ENCODE measurements at places on chromosomes 5 and 9.

GRCh38 chr9:85420750-85421149 lies 321.0 kb downstream of the AGTPBP1 start:
- no peak for DNase-seq

- no peak for DNase-seq
Measured at GRCh38 chr9:18457510-18457909, 16.4 kb upstream of the ADAMTSL1 start.

- DNase-seq: no peak
Measured at GRCh38 chr5:102910240-102911226, 155.4 kb downstream of the PAM start.

DNA sequence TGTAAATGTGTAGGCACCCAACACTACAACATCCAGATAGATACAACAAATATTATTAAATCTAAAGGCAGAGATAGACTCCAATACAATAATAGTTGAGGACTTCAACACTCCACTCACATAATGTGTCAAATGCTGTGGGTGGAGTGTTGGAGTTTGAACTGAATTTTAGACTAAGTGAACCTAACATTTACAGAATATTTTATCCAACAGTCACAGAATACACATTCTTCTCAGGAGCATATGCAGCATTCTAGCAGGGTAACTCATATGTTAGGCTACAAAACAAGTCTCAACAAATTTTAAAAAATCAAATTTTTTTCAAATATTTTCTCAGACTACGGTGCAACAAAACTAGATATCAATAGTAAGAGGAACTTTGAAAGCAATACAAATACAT lies 648.7 kb upstream of the CDH18 start:
- no peak for DNase-seq

DNA sequence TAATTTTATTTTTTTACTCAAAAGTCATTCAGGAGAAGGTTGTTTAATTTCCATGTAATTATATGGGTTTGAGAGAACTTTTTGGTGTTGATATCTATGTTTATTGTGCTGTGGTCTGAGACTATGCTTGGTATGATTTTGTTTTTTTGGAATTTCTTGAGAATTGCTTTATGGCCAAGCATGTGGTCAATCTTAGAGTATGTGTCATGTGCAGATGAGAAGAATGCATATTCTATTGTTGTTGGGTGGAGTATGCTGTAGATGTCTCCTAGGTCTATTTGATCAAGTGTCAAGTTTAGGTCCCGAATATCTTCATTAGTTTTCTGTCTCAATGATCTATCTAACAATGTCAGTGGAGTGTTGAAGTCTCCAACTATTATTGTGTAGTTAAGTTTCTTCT lies 134.9 kb downstream of the HMHB1 start:
- DNase-seq: no peak

DNA sequence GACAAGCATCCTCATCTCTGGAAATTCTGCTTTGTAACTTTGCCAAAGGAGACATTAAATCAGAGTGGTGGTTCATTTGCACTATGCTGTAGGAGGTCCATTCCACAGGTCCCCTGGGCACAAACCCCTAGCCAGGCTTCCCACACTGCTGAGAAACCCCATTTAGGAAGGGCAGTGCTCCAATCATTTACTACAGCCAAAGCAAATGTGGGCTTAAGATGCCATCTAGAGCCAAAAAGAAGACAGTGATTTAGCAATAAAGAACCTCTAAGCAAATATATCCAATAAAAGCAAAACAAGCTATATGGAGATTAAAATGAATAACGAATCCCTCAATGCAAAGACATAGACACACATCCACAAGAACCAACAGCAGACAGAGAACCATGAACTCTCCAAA lies 129.0 kb upstream of the ALDH1B1 start:
- no peak for DNase-seq

- DNase-seq: no peak
Measured at GRCh38 chr9:111034170-111034897, 3.9 kb downstream of the LPAR1 start.

- DNase-seq: peak; percentile 19
Measured at GRCh38 chr5:54309691-54310432, 511 bp downstream of the ARL15 start.

DNA sequence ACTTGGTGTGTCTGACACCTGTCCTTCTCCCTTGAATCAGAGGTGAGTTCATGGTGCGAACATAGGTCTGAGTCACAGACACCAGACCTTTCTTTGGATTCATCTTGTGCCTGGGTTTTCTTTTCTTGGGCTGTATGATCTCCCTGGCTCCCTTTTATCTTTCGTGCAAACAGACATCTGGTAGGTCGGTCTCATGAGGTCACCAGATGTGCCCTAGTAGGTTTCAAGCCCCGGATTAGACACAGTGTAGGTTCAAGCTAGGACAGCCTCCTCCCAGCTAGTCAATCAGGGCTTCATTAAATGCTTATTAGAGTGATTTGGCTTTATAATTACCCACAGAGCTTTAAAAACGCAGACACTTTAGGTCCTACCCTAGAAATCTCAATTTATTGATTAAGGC lies 106.0 kb upstream of the MYO10 start:
- DNase-seq: no peak

GRCh38 chr9:137103206-137103999 lies 11.1 kb downstream of the DPP7 start:
- no peak for DNase-seq

DNA sequence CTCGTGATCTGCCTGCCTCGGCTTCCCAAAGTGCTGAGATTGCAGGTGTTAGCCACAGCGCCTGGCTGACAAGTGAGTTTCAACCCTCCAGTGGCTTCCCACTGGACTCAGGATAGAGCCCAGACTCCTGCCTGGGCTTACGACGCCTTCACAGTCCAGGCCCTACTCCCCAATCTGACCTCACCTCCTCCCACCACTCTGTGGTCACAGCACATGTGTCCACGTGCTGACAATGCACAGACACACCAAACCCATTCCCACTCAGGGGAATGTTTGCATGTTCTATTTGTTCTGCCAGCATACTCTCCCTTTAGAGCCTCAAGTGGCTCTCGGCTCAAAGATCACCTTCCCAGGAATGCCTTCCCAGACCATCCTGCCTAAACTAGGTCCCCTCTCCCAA lies 31.1 kb upstream of the TRIM14 start:
- no peak for DNase-seq

- DNase-seq: no peak
Measured at GRCh38 chr5:6682239-6682638, 31.0 kb upstream of the TENT4A start.

DNA sequence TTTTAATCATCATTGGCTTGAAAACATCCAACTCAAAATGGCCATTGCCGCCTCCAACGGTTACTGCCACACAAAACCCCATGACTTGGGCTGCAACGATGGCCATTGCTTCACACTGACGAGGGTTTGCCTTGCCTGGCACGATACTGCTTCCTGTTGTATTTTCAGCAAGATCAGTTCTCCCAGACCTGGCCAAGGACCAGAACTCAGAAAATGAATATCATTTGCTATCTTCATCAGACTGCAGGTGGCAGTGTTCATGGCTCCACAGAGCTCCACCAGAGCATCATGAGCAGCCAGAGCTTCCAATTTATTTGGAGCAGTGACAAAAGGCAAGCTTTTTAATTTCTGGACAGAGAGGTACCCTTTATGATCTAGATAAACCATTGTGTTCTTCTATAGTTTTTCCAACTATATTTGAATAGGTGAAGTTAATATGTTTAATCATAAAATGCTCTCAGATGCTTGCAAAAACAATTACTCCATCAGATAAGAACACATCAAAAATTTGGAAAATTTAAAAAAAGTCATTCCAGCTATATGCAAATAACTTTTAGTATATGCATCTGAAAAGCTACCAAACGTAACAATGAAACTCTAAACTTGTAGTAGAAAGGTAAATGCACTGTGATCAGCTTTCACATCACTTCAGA lies 10.4 kb downstream of the AMACR start:
- no peak for DNase-seq

GRCh38 chr5:353612-354580 lies 32.4 kb downstream of the AHRR start:
- no peak for DNase-seq

DNA sequence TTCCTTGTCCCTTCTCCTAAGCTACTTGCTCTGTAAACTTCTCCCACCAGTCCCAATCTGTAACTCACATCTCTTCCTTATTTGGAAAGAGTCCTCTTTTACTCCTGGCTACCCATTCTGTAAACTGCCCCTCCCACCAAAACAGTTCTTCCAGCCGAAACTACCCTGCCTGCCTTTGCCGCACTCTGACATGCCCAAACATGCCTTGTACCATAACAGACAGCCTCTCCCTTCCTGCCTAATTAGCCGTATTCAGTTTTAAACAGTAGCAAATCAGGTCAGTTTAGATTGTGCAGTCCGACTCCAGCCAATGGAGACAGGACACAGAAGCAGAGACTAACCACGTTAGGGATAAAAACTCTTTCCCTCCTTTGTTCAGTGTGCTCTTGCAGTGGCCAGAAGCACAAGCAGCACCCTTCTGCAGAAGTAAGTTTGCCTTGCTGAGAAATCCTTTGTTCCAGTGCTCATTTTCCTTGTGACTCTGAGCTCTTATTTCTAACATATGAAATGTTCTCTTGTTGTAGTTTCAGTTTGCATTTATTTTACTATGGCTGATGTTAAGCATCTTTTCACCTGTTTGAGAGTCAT lies 5.4 kb upstream of the GLT6D1 start:
- DNase-seq: no peak

GRCh38 chr5:175383350-175383749 lies 60.6 kb downstream of the DRD1 start:
- no peak for DNase-seq

- DNase-seq: no peak
Measured at GRCh38 chr5:35313291-35313690, 83.0 kb upstream of the PRLR start.

DNA sequence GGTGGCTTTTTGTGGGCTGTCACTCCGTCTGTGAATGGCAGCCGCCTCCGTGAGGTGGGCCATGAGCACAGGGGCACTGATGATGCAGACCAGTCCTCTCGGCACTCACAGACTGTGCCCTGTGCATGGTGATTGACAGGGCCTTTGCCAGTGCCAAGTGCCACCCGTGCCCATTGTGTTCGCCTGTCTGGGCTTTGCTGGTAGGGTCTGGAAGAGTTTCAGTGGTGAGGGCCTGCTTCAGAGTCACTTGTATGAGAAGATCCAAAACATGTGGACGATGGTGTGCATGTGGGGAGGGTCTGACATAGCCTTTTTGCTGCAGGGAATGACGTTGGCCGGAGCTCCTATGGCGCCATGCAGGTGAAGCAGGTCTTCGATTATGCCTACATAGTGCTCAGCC lies 34.9 kb downstream of the TENT4A start:
- DNase-seq: no peak

DNA sequence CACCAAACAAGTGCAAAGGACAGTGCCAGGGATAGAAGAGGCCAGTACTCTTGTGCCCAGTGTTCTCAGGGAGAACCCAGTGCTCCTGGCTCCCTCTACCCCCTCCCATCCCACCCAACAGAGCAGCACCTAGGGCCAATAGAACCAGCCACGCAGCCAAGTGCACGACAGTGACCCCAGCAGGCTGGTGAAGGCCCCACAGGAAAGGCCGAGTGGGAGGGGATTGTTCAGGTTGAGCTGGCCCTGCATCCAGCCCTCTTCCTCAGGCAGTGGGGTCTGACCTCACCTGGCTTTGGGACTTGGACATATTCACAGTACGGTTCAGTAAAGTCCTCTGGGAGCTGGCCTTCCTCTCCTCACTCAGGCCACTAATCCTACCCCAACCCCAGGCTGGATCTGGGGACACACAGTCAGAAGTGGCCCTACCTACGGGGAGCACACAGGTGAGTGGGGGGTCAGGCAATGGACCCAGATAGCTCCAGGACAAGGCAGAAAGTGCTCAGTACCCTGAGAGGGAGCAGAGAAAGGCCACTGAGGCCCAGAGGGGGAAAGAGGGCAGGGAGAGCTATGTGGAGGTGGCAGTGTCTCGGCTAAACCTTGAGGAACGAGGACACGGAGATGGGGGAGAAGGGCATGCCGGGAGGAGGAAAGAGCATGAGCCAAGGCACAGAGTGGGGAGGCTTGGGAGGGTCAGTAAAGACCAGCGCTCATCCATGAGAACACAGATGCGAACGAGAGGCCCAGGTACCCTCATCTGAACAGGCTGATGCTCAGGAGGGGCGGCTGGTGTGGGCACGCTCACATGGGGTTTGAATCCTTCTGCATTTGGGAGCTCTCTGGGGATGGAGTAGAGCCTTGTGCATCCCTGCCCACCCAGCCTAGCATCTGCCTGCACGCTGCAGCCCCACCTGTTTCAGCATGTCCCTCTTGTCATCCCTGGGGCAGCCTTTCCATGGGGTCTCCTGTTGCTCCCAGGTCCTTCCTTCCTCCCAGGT lies 25.6 kb downstream of the POLR1E start:
- no peak for DNase-seq

GRCh38 chr9:136185596-136186366 lies 19.1 kb downstream of the LHX3 start:
- DNase-seq: no peak

- DNase-seq: no peak
Measured at GRCh38 chr9:133483611-133484010, 4.7 kb upstream of the SLC2A6 start.

DNA sequence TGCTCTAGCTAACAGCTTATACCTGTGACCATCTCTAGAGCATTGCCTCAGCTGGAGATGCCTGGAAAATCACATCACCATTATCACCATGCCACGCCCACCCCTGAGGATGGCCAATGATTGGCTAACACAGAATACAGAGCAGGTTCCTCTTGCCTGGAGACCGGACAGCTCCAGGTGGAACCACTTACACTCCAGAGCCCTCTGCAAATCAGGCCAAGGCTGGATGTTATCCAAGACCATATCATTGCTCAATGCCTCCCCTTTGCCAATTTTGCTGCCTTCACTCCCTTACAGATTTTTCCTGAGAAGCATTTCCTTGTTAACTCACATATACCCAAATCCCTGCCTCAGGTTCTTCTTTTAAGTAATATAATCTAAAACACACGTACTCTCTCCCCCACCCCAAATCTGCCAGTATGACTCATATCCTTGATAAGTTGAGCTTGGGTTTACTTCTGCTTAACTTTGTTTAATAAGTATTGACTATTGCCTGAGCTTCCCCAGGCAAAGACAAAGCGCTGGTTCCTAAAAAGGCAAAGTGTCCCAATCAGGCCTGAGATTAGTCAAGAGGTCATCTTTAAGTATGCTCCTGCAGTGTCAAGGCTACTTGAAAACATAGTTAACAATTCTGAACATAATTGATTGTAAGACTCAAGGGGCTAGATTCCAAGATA lies 309.6 kb downstream of the EPB41L4A start:
- no peak for DNase-seq

DNA sequence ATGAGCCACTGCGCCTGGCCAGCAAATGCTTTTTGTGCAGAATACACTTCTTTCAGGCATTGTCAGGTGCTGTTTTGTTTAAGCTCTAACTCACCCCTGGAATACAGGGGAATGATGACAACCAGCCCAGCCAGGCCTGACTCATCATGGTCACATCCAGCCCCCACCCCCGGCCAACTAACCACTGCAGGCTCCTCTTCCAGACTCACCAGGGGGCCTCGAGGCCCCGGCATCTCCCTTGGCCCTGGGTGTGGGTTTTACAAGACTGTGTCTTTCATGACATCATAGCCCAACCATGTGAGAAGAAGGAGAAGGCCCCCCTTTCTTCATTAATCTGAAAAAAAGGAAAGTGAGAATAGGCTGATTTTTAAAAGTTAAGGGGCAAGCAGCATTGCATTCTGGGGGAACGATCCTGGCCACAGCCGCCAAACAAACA lies 35.5 kb downstream of the OLFML2A start:
- DNase-seq: no peak

All from stimulated activated CD4-positive, alpha-beta T cell treated with anti-CD3 and anti-CD28 coated beads, TNF-alpha, amount 100 ng/mL, for 24 hours (primary cell).